ENCODE measurements at places on chromosomes 12 and 14.

GRCh38 chr14:101173698-101174521, 270.4 kb upstream of the RTL1 start:
- no peak for DNase-seq

DNA sequence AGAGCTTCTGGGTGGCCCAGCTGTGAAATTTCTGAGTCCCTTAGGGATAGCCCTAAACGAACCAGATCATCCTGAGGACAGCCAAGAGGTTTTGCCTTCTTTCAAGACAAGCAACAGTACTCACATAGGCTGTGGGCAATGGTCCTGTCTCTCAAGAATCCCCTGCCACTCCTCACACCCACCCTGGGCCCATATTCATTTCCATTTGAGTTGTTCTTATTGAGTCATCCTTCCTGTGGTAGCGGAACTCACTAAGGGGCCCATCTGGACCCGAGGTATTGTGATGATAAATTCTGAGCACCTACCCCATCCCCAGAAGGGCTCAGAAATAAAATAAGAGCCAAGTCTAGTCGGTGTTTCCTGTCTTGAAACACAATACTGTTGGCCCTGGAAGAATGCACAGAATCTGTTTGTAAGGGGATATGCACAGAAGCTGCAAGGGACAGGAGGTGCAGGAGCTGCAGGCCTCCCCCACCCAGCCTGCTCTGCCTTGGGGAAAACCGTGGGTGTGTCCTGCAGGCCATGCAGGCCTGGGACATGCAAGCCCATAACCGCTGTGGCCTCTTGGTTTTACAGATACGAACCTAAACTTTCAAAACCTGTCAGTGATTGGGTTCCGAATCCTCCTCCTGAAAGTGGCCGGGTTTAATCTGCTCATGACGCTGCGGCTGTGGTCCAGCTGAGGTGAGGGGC, 38.9 kb downstream of the DAD1 start:
- DNase-seq, result no peak

- DNase-seq, result no peak
Observed at GRCh38 chr14:92005019-92005418, 34.8 kb downstream of the TRIP11 start.

DNA sequence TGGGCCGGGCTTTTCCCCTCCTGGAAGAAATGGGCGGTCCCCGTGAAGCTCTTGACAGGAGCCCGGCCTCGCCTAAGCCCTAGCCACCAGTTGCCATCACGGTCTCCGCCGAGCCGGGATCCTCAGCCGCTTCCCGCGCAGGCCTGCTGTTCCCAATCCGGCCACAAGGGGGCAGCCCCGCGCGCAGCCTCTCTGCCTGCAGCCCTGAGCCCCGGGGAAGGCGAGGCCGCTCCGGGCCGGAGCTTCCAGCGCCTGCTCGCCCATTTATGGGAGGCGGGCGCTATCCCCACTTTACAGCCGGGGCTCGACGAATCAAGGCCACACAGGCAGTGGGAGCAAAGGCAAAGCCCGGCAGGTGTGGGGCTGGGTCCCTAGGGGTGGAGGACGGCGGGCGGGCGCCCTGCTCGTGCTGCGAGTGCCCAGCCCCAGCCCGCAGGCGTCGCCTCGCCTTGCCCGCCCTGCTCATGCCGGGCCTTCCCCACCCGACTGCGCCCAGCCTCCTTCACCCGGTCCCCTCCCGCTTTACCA, 61.5 kb downstream of the LGMN start:
- DNase-seq, result peak; percentile 48

- DNase-seq, result no peak
Observed at GRCh38 chr12:7959278-7959677, 23.3 kb upstream of the SLC2A3 start.

- DNase-seq, result no peak
Observed at GRCh38 chr14:104731320-104732294, 7.6 kb downstream of the ADSS1 start.

GRCh38 chr14:92546347-92547053, 32.9 kb downstream of the RIN3 start:
- DNase-seq, result no peak

DNA sequence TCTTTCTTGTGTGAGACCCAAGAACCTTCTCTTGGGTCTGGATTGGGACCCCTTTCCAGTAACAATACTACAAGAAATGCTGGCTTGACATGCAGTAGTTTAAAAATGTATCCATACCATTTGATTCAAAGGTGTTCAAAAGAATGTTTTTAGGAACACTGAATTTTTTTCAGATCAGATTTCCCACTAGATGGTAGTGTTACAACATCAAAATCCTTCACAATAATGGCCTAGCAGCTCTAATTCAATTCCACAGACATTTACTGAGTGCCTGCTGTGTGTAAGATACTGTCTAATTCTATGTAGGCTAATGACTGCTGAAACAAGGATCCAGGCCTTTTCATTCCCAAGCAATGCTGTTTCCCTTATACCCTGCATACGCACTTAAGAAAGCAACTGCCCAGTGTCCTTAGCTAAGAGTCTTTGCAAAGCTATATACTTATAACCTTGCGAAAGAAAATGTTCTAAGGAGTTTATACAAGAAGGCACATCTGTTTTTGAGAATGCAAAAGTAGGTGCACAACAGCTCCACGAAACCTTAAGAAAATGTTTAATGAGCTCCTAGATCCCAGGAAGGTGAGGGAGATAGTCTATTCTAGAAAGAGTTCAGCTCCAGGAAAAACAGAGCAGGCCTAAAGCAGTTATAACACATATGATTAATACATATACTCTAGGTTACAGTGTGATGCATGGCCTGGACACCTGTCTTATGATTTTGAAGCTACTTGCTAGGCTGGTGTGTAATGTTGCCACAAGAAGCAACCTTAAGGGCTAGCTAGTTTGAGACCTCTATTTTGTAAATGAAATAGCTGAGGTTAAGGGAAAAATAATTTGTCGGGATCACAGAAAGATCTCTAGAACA, 50.9 kb upstream of the PKP2 start:
- peak; percentile 45 for DNase-seq

DNA sequence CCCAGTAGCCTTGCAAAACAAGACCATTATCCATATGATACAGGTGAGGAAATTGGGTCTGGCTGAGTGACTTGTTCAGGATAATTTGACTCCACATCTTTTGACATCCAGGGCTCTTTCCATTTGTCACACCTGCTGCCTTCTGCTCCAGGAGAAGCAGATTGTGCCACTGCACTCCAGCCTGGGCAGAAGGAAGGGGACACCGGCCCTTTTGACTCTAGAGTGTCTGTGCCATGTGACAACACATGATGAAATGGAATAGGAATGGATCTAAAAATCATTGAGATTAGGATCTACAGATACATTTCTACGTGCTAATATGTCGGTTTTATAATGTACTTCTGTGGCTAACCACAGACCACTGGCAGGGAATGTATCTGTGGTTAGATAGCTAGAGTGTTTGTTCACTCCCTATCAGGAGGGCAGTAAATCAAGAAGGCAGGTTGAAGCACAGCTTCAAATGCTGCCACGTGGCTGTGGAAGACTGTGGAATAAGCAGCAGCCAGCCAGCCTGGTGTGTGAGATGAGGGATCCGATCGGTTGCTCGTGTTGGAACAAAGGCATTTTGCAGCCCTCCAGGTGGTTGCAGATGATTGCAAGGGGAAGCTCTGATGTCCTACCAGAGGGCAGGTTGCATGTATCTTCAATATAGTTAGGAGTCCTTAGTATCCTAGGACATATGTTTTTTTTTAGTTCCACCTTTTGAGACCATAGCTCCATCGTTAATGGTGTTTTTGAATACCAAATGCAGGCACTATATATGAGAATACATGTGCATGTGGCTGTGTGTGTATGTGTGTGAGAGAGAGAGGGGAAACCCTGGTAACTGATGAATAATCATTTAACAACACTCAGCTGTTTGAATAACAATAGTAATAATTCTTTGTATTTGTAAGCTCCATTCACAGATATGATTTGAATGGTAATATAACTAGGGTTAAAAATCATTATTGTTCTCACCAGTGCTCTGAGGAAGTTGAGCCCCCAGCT, 28.6 kb downstream of the EML1 start:
- peak; percentile 6 for DNase-seq

DNA sequence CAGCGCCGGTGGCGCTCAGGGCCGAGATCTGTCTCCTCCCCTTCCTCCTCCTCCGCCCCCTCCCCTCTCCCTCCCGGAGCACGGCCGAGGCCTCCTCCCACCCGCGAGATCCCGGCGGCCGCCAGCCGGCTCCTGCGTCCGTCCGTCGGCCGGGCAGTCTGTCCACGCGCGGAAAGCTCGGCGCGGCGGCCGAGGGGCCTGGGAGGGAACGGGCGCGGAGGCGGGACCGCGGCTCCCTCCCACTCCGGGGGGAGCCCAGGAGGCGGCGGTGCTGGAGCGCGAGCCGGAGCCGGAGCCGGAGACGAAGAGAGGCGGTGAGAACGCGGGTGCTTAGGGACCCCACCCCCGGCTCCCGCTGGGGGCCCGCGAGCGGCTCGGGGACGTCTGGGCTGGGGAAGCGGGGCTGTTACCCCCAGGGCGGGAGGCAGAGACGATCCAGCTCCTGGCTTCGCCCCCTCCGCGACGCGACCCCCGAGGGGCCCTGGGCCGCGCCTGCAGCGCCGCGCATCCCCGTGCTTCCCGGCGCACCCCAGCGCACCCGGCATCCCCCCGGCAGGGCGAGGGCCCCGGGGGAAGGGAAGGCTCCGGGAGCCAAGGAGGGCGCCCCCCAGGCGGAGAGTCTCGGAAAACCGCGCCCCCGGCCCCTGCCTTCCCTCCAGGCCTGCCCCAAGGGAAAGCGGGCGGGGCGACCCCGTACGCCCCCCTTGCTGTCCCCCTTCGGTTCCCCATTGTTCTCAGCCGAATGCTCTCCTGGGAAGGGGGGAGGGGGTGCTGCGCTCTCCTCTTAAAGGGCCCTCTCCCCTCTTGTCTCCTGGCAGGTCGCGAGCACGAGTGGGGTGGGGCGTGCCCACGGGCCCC, at the start of gene DTX1:
TSS of gene DTX1 (plus strand) at position 100 of the 858 bp plus-strand sequence. CDS start 1,463 bp downstream, outside the sequence.
- DNase-seq, result no peak

- DNase-seq, result no peak
Observed at GRCh38 chr12:14982991-14983390, 10.1 kb downstream of the PDE6H start.

GRCh38 chr14:104135121-104135903, 3.1 kb upstream of the KIF26A start:
- no peak for DNase-seq

- no peak for DNase-seq
Observed at GRCh38 chr12:112967306-112967705, 11.0 kb upstream of the OAS2 start.

- no peak for DNase-seq
Observed at GRCh38 chr14:78302841-78303240, 132.7 kb downstream of the NRXN3 start.

DNA sequence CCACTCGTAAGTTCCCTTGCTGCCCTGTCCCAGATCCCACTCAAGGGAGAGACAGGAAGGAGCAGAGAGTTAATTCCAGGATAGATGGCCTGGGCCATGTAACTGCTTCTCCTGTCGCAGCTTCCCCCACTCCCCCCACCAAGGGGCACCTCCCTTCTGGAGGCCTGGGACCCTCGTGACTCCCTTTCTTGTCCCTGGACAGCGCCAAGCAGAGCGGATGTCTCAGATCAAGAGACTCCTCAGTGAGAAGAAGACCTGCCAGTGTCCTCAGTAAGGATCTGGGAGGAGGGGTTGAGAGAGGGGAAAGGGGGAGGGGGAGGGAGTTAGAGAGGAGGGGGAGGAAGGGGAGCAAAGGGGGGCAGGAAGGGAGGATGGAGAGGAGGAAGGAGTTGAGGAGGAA, 3.0 kb upstream of the GPR162 start:
- no peak for DNase-seq

DNA sequence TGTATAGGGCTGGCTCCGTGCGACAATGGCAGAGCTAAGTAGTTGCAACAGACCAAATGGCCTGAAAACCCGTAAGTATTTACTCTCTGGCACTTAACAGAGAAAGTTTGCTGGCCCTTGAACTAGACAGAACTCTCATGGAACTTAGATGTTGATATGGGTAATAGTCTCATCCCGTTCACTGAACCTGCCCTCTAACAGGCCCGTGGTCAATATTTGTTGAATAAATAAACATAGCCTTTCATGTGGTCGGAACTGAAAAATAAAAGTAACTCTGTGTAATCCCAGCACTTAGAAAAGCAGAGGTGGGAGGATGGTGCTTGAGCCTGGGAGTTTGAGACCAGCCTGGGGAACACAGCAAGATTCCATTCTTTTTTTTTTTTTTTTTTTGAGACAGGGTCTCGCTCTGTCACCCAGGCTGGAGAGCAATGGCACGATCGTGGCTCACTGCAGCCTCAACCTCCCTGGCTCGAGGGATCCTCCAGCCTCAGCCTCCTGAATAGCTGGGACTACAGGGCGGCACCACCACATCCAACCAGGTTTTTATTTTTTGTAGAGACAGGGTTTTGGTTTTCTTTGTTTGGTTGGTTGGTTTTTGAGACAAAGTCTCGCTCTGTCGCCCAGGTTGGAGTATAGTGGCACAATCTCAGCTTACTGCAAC, 29.7 kb downstream of the KDM2B start:
- DNase-seq, result no peak

DNA sequence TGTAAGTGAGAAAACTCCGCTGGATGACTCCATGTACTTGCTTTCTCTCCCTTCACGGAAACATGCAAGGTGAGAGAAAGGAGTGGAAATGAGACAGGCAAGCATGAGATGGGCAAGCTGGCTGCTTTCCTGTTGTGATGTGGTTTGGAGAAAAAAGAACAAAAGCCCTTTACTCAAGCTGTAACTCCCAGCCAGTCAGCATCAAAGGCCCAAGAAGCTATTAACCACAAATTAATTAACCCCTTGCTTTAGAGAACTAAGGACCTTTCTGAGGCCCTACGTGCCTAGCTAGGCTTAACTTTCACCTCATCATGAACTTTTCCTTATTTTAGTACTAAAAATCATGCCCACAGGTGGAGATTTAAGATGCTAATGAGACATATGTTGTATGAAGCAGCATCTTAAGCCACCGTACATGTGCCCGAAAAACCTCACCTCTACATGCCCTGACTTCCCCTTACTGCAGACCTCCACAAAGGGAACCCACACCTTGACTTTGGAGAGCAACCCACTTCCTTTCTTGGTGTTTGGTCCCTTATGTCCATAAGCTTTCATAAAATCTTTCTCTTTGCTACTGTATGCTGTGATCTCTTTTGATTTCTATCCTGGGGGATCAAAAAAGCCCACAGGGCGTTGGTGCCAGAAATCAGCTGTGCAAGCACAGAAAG, 87.0 kb downstream of the GALNT8 start:
- DNase-seq, result no peak

DNA sequence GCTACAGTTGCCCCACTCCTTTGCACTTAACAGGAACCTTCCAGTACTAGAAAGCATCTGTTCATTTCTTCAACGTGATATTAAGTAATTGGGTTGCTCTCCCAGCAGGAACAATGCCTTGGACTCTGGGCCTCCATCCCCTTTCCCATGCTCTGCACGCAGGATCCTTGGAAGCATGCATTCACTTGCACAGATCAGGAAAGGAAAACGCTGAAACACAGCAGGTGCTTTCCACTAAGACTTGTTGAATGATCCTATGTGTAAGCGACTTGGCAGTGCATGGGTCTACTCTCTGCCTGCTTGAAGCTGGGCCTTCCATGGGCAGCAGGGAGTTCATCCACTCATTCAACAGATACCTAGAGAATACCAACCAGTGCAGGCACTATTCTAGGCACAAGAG, 2.3 kb downstream of the LTBP2 start:
- DNase-seq, result no peak

GRCh38 chr14:39279515-39279914, 45.8 kb downstream of the MIA2 start:
- DNase-seq, result no peak

GRCh38 chr12:129641926-129642325, 261.9 kb downstream of the TMEM132D start:
- peak; percentile 23 for DNase-seq

- no peak for DNase-seq
Observed at GRCh38 chr14:74085828-74086227, 1.1 kb downstream of the LIN52 start.
